ENCODE measurements at places on chromosomes 13 and 19. TPM values are rescaled to one million over a fixed set of nuclear protein-coding genes. Genes with fewer than 3 reads are reported as not detected.

DNA sequence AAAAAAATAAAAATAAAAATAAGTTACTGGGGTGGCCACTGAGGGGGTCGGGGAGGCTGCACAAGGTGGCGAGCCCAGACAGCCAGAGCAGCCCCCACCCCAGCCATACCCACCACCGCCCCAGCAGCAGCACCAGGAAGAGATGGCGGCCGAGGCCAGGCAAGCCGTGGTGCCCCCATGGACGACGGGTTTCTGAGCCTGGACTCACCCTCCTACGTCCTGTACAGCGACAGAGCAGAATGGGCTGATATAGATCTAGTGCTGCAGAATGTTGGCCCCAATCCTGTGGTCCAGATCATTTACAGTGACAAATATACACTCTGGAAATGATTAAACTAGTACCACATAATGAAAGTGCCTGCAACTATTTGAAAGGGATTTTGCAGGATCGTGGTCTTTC lies 71.6 kb upstream of the ZDHHC20 start:
- no peaks in the 10 kb centered on the region for H3K27me3 ChIP-seq
- no peaks in the 10 kb centered on the region for H3K36me3 ChIP-seq
- H3K4me3 ChIP-seq, result no peak overlapping the region
- H3K4me1 ChIP-seq, result no peaks in the 10 kb centered on the region
- no peak overlapping the region for H3K27ac ChIP-seq
- no peak for DNase-seq

- no peaks in the 10 kb centered on the region for H3K4me1 ChIP-seq
- no peaks in the 10 kb centered on the region for H3K27me3 ChIP-seq
- no peaks in the 10 kb centered on the region for H3K36me3 ChIP-seq
- no peak overlapping the region for H3K4me3 ChIP-seq
- no peak overlapping the region for H3K27ac ChIP-seq
- no peak for DNase-seq
Observed at GRCh38 chr19:34228347-34228746, 26.0 kb upstream of the GARRE1 start.

DNA sequence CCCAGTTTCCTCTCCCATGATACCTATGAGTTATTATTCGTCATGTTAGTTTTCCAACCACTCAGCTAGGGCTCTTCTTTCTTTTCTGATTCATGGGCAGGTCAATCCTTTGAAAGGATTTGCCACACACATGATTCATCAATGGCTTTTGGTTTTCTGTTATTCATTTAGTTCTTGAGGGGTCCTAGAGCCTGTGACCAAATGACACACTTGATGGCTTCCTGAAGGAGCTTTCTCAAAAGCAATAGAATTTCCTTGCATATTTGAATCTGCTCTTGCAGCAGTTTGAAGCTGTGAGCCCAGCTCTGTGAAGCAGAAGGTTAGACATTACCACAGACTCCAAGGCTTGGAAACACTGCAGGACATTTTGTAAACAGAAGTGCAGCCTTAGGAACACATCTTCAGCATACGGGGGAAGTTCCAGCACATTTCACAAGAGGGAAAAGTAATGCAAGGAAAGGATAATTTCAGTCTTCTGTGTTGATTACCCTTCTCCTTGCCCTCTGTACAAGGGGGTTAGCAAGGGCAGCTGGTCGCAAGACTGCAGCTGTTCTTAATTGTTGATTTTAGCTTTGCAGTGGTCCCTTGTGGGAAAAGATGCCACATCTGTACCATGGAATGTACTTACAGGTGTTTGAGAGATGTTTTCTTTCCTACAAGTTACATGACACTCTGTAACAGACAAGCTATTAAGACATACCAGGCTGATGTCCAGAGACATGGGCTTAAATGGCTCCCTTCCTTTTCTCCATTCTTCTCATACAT lies 338.6 kb downstream of the KCNRG start:
- no peak overlapping the region for H3K4me3 ChIP-seq
- no peak for DNase-seq
- H3K36me3 ChIP-seq, result no peaks in the 10 kb centered on the region
- H3K27ac ChIP-seq, result no peak overlapping the region

DNA sequence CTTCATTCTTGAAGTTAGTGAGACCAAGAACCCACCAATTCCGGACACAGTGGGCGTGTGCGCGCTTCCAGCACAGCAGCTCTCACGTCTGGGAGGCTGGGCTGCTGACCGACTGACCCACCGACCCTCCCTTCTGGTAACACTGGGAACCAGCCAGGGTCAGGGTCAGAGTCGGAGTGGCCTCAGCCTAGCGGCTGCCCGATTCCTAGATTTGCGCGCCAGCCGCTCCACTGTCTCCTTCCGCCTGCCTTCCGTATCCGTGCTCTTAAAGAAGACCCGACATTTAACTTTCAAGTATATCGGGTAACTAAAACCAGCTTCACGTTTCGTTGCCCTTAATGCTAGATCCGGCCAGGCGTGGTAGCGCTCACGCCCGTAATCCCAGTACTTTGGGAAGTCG lies 41.1 kb downstream of the SERP2 start:
- H3K4me3 ChIP-seq, result no peak overlapping the region
- no peaks in the 10 kb centered on the region for H3K36me3 ChIP-seq
- no peaks in the 10 kb centered on the region for H3K4me1 ChIP-seq
- no peak overlapping the region for H3K27ac ChIP-seq

- no peak for DNase-seq
- H3K36me3 ChIP-seq, result no peaks in the 10 kb centered on the region
- H3K27me3 ChIP-seq, result no peaks in the 10 kb centered on the region
- H3K4me3 ChIP-seq, result no peak overlapping the region
Observed at GRCh38 chr13:70415136-70415535, 306.9 kb upstream of the KLHL1 start.

DNA sequence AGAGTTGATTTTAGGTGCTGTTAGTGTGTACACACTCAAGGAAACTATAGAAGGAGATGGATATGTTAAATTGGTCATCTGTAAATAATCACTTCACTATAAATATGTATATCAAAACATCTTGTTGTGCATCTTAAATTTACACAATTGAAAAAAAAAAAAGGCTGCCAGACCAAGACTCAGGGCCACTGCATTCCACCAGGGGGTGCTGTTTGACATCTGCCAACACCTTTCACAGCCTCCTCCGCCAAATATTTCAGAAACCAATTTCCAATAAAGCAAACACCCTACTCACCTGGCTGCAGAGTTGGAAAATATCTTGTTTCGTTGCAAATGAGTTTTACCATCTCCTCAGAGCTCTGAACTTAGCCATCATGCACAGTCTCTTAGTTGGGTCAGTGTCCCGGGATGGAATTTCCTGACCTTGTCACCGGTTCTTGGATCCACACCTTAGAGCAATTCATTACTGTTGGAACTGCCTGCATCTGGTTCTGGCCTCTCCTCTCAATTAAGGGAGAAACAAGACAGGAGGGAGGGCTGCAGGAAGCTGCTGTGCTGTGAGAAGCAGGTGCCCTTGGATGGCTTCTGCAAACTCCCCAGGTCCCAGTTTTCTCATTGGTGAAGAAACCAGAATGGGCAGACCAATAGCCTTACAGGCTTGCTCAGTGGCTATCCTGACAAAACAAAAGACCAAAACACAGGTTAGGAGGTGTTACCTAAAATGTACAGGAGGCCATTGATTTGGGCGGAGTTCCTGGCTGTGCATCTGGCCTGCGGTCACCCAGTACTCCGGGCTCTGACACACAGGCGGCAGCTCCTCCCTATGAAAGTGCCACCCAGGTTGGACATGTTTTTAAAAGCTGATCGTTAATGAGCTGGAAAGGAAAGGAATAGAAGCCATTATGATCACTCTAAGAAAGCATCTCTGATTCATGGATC lies 746.6 kb downstream of the UQCRFS1 start:
- H3K36me3 ChIP-seq, result no peaks in the 10 kb centered on the region
- H3K27me3 ChIP-seq, result no peaks in the 10 kb centered on the region
- no peak overlapping the region for H3K27ac ChIP-seq
- no peak for DNase-seq

DNA sequence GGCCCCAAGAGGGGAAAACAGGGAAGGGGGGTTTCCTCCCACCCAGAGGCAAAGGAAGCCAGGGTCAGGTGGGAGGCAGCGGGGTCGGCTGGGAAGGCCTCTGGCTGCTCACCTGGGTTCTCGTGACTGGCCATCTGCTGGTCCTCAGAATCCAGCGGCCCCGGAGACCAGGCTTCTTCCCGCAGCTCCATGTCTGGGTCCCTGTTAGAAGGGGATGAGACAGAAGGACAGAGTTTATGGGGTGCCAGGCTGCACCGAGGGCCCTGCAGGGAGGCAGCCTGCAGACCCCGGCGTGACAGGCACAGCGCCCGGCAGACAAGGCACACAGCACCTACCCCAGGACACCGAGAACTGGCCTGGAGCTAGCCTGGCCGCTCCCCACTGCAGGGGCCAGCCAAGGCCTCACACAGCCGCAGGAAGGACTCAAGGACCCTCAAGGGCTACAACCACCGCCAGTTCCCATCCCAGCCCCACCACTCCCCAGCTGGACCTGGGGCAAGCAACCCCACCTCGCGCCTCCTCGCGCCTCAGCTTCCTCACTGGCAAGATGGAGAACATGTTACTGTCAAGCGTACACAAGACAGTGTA lies 18.0 kb downstream of the ZNF787 start:
- H3K4me1 ChIP-seq, result peaks cover 6% of the 10 kb centered on the region
- no peak for DNase-seq
- H3K27me3 ChIP-seq, result no peaks in the 10 kb centered on the region
- no peaks in the 10 kb centered on the region for H3K36me3 ChIP-seq

DNA sequence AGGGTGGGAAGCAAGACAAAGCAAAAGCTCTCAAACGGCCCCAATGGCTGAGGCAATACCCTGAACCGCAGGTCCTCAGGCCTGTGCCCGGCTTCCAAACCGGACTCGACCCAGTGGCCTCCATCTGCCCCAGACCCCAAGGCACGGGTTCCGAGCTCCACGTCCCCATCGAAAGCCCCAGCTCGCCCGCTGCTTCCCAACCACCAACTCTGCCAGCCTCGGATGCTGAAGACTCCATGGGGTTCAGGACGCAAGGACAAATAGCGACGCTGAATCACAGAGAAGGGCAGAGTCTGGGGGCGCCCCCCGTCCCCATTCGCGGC lies 559 bp downstream of the POLR2E start:
- no peak for DNase-seq
- no peaks in the 10 kb centered on the region for H3K36me3 ChIP-seq

TUBA3C gene
- total RNA-seq, result not detected

CEACAM4 gene
- 0.26 TPM for total RNA-seq

GJB2 gene
- total RNA-seq, result 2.5 TPM

ERICH6B gene
- not detected for total RNA-seq

Data from uterus (tissue), 4 donors.